Left renal pelvis (tissue), 4 donors: ENCODE measurements at places on chromosomes 4 and X. TPM values are rescaled to one million over a fixed set of nuclear protein-coding genes. Genes with fewer than 3 reads are reported as not detected.

ANXA5 gene
- 458 TPM for polyA plus RNA-seq

DNA sequence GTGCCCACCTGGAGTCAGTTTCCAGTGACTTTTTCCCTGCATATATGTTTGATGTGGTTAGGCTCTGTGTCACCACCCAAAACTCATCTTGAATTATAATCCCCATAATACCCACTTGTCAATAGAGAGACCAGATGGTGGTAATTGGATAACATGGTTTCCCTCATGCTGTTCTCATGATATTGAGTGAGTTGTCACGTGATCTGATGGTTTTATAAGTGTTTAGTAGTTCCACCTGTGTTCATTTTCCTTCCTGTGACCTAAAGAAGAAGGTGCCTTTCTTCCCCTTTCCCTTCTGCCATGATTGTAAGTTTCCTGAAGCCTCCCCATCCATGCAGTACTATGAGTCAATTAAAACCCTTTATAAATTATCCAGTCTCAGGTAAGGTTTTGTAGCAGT is 740.9 kb downstream of the ARAP2 start:
- no peak for DNase-seq

DNA sequence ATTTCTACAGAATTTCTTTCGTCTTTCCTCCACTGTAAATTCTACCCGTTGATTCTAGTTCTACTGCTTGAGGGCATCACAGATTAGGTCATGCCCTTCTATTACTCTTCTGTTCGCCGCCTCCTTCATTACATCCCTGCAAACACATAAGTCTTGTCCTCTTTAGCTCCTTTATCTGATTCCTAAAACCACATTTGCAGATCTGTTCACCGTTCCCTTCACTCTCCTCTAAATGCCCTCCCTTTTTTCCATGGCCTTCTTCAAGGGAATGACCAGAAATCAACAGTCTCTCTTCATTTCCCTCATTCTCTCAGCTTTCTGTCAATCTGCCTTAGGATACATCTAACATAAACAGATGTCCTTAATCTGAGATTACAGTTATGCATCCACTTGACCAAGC is 43.1 kb downstream of the BTC start:
- no peak for DNase-seq

DNA sequence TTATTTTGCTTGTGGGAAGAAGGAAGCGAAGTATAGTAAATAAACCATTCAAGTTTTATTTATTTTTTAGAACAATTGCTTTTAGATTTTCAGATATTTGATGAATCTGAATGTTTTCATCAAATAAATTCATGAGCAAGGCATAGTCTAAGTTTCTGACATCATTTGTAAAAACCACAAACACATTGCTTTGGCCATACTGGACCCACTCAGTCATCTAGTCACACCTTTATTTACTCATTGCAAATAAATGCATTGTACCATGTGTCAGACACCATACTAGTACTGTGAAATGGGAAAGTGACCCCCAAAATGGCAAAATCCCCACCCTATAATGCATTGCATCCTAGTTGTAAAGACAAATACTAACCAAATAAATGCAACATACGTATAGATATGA is 449.1 kb upstream of the SMIM31 start:
- no peak for DNase-seq

DNA sequence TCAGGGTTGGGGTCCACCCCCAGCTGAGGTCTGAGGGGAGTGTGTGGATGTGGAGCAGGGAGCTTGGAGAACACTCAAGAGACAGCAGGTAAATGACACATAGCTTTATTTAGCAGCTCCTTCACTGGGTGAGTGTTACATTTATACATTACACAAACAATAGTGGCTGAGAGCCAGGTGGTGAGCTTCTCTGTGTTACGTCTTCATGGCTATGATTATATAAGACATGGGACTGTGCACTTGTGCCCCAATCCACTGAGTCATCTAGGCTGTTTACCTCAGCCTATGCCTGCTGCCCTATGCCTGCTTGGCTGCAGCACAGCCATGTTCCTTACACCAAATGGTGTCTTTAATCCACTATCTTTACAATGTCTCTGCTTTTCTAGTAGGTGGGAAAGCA is 459.6 kb downstream of the AFF2 start:
- no peak for DNase-seq

- no peak for DNase-seq
These were observed 32.1 kb upstream of the HGFAC start for GRCh38 chr4:3409571-3410091.

DNA sequence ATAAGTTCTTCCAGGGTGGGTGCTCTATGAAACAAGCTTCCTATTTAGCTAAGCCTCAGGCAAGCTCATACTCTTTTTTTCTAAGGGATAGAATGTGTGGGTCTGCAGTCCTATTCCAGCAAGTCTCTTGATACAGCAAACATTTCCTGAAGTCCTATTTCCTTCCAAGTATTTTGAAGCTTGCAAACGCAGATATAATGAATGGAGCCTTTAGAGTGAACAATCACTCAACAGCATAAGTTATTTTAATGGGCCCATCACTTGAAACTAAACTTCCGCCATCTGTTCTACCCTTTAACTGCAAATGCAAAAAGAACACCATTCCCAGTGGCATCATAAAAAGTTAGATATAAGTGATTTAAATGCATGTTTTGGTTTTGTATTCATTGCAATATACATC is 108.3 kb upstream of the TAPT1 start:
- DNase-seq, result peak; percentile 45

DNA sequence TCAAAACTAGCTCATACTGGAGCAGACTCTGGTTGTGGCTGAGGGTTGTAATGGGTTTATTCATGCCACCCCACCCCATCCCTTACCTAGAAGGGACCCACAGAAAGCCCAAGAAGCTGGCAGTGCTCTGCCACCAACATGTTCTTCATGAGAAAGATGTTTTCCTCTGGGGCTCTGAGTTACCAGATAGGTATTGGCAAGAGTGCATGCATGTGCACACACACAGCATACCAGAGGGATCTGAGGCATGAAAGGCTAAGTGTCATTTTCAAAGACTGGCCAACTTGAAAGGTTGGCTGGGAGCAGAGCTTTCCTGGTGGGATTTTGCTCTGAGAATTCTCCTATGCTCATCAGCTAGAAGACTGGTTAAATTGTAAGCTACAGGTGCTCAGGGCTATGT is 65.2 kb downstream of the PHOX2B start:
- DNase-seq, result no peak

DNA sequence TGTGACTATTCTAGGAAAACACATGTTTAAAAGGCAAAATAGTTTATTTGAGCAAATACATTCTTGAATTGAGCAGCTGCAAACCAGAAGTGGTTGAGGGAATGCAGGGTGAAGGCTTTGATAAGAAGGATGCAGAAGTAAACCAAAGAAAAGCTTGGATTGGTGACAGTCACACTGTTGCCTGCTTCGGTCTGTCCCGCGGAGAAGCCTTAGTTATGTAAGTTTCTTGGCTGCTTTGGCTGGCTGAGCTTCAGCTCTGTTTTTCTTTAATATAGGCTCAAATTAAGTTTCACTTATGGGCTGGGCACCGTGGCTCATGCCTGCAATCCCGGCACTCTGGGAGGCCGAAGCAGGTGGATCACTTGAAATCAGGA is 67.6 kb downstream of the FAM53A start:
- DNase-seq, result no peak

DNA sequence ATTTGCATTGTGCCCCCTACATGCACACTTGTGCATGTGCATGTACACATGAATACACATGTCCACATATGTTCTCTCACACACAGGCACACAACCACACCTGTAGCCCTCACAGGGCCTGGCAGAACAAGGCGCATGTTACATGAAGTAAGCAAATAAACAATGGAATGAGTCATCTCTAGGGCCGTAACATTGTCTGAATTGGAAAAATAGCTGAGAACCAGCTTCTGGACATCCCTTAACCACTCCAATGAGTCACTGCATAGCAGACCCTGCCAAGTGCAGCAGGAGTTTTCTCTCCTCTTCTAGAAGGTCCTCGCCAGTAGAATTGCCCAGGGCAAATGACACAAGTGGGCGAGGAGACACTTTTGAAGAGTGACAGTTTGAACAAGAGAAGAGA is 66.1 kb downstream of the MAGEA10 start:
- DNase-seq, result no peak

DNA sequence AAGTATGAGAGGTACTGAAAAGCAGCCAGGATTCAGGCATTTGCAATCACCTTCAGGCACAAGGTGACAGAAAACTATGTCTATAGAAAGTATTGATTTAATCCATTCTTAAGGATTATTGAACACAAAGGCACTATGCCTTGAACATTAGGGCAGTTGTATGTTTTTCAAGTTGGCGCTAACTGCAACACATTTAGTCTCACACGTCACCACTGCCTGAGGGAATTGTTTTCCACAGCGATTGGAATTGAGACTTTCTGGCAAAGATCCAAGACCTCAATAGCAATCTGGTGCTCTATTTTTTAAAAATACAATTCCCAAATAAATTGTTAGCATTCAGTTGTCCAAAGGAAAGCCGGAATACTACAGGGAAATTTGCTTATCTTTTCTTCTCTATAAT is 52.7 kb upstream of the FTHL17 start:
- no peak for DNase-seq

- no peak for DNase-seq
These were observed 485.2 kb downstream of the GABRG1 start for GRCh38 chr4:45638641-45639040.

GRCh38 chr4:109155682-109156283 is 146.7 kb downstream of the COL25A1 start:
- DNase-seq, result no peak

- no peak for DNase-seq
These were observed 781.0 kb upstream of the HTR2C start for GRCh38 chrX:113802837-113803236.

DNA sequence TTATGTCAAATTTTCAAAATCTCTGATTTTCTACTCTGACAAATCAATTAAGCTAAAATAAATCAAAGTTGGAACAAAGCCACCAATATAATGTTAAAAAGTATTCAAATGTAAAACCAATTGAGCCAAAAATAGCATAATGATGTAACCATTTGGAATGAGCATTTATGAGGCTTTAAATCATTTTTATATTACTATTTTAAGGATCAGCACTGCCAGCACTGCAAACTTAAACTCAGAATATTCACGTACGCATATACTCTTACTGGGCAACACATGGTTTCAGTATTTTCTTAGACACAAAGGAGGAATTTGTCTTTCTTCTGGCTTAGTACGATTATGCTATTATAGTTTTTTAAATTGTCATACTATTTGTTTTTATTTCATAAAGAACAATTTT is 52.2 kb downstream of the AFAP1 start:
- no peak for DNase-seq

DNA sequence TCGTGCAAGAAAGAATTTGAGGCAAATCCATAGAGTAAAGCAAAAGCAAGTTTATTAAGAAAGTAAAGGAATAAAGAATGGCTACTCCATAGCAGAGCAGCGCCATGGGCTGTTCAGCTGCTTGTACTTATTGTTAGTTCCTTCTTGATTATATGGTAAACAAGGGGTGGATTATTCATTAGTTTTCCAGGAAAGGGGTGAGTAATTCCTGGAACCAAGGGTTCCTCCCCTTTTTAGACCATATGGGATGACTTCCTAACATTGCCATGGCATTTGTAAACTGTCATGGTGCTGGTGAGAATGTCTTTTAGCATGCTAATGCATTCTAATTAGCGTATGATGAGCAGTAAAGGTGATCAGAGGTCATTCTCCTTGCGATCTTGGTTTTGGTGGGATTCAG is 23.5 kb upstream of the CEP135 start:
- DNase-seq, result no peak

- DNase-seq, result no peak
These were observed 34.3 kb downstream of the NYX start for GRCh38 chrX:41481264-41482109.

- peak; percentile 52 for DNase-seq
These were observed at the start of gene PRSS12 for GRCh38 chr4:118352843-118353533. PRSS12 (minus strand) TSS chr4:118353003; CDS start chr4:118352720, 283 bp downstream.

DNA sequence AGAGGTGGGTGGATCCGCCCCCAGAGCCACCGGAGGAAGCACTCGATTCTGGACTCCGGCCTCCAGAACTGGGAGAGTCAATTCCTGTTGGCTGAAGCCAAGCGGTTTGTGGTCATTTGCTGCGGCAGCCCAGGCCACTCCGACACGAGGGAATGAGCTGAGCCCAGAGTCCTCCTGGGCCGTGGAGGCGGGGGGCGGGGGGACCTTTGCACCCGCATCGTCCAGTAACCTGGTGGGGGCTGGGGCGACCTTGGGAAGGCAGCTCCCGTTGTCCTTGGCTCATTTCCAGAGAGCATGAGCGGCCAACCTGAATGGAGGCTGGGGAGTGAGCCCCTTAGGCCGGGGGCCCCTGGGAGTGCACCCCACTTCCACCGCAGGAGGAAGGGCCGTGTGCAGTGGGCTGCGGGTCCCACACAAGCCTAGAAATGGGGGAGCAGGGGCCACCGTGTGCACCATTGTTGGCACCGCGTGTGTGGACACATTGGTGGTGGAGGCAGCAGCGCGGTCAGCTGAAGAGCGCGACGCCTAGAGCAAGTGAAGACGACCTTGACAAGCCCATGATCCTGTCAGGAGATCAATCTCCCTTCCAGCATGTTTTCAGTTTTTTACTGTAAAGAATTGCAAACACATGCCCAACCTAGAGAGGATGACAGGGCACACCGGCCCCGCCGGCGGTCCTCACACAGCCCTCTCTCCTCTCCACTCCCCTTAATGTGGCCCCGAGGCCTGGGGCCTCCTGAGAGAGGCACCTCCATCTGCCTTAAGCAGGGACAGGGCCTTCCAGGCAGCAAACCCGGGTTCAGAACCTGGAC is 19.9 kb upstream of the DUSP9 start:
- no peak for DNase-seq

DNA sequence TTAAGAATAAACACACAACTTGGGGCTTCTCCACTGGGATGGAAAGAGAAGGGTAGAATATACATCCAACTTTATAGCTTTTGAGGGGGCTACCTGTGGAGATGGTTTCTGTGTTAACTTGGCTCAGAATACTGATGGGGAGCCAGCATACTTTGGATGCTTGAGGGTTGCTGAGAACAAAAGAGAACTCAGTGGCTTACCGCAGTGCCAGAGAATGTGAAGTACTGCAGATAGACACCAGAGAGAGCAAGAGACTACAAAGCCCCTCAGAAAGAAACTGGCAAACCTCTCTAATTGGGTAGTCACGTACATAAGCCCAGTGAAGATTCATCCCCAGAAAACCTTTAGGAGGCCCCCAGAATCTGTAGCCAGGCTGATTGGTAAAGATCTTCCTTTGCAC is 214.4 kb downstream of the DCHS2 start:
- no peak for DNase-seq
